Foreskin melanocyte (primary cell): ENCODE measurements at places on chromosomes 2 and 18.

- DNase-seq: no peak
Measured at GRCh38 chr2:62147610-62148301, 48.2 kb upstream of the B3GNT2 start.

DNA sequence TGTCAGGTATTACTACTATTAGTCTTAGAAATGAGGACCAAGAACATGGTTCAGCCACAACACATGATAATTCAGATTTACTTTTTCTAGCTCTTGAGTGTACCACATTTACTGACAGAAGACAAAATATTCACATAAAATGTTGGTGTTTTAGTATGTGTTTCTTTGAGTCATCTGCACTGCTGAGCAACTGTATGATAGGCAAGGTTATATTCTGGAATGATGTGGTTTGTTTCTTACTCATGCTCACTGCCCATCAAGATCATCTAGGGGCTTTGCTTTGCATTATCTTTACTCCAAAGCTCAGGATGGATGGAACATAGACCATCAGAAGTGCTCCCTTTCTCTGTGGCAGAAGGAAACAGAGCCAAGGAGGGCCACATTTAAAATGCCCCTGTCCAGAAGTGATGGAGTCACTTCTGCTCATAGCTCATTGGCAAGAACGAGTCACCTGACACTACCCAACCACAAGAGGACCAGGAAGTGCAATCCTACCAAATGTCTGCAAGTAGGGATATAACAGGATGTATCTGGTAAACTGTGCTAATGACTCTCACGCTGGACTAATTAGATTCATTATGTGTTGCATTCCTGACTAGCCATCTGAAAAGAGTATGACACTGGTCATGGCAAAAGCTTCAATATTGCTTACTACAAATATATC lies 81.5 kb downstream of the DIS3L2 start:
- DNase-seq: no peak

- DNase-seq: no peak
Measured at GRCh38 chr2:225008179-225008856, 34.0 kb downstream of the DOCK10 start.

DNA sequence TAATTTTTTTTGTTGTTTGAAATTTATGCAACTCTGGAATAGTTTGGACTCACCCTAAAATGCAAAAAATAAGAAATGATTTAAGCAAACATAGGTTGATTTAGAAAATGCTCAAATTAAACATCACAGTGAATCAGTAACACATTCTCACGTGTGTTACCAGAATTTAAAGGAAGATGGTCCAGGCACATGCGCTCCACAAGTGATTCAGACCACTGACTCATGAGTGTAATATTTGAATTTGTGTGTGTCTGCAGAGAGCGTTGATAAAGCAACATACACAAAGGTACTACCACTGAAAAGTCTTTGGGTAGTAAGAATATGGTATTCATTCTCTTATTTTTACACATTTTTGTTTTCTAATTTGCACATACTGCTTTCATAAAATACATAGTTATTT lies 7.9 kb downstream of the SS18 start:
- no peak for DNase-seq

DNA sequence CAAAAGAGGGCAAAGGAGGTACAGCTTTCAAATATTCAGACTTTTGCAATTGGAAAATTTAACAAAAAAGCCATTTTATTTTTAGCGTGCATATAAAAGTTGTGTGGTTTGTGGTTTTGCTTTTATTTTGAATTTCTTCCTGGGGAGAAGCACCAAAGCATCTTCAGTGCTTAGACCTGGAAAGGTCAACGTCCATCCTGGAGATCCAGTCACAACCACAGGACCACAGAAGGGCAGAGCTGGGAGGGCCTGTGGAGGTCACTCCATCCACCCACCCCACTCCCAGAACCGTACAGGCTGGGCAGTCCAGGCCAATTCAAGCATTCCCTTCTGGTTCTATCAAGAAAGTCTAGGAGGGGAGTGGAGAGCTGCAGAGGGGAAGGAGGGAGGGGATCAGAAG lies 43.8 kb downstream of the MPHOSPH10 start:
- DNase-seq: peak; percentile 50

DNA sequence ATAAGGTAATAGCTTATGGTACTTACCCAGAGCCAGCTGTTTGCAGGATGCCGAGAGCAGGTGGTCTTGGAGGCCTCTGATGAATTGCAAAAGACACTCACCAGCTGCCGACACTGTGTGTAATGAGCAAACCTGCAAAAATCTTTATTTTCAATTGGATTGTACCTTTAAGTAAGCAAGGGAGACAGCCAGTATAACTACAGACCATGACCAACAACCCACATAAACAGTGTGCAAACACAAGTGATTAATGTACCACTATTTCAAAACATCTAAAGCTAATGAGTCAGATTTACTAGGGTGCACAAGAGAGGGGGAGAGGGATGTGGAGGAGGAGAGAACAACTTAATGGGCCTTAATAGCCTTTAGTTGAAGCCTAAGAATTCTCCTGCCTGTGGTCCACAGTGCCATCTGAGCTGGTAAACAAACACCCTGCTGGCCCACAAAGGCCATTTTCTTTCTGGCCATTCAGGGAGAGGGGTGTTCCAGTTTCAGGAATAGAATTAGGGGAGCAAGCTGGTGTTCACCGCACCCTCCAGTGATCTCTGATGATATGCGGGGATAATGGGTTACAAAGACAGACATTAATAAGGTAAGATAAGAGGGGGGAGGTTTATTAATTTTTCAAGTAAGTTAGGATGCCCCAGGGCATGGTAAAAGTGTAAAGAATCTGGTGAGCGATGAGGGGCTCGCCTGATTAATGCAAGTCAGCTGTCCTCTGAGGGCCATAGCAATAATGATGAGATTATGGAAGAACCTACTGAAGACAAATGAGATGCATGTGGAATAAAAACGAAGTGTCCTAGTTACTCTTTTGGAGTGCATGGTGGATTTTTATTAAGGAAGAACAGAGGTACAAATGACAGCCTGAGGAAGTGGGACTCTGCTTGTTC lies 196.4 kb downstream of the HRH4 start:
- DNase-seq: no peak

GRCh38 chr18:4444306-4444705 lies 10.8 kb downstream of the DLGAP1 start:
- DNase-seq: no peak

DNA sequence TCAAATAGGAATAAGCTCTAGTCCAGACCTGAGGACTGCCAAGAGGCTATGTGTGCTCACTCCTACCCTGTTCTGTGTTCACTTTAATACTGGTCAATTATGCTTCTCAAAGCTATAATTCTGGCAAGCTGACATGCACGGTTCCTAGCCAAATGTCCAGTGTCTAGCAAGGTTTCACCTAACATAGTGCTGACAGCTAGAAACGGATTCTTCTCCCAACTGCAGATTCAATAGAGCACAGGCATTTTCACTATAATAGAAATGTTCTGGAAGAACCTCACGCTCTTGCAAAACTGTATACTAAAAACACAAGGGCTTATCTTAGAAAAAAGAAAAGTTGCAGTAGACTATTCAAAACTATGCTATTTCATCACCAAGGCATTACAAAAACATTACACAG lies 45.1 kb downstream of the HDAC4 start:
- DNase-seq: no peak

DNA sequence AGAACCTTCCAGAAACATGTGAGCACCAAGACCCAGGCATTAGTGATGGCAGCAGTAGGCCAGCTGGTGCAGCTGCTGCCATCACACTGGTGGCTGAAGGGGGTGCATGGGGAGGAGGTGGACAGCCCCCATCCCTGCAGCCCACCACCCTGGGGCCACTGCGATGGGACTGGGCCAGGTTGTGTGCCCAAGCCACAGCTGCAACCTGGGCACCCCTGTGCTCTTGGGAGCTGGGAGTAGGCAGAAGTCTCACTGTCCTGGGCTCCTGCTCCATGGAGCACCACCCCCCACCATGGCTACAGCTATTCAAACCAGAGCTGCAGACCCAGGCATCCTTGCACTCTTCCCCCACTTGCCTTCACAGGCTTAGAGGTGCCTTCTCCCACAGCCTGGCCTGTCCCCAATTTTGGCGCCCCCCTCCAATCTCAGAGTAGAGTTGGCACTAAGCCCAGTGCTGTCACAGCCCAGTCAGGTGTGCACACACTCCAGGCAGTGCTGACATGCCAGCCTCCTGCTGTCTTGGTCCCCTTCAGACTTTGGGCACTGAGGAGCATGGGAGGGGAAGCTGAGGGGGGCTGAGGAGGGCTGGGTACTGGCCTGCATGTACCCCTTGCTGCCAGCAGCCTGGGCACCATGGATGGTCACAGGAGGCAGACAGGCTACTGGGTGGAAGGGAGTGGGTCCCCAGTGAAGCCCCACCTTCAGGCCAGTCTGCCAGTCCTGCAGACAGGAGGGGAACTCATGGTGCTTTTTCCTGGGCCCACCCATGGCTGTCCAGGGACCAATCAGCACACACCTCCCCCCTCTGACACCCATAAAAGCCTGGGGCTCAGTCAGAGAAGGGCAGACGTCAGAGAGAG lies 67.1 kb downstream of the CYP26B1 start:
- DNase-seq: no peak

GRCh38 chr2:30454571-30454970 lies 7.5 kb downstream of the LCLAT1 start:
- no peak for DNase-seq

DNA sequence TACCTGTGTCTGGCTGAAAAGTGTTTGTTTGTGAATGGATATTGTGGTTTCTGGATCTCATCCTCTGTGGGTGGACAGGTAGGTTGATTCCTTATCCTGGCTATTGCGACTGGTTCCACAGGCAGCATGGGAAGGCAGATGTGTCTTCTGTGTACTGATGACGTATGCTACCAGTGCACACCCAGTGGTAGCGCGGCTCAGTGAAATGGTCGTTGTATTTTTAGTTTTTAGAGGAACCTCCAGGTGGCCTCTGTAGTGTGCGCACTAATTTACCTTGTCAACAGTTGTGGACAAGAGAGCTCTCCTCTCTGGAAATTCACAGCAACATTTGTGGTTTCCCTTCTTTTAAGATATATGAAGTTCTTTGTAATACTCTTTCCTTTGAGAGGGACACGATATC lies 52.5 kb downstream of the CCDC74A start:
- no peak for DNase-seq

GRCh38 chr2:54665436-54665856 lies 58.0 kb upstream of the EML6 start:
- peak; percentile 76 for DNase-seq

- DNase-seq: no peak
Measured at GRCh38 chr2:159736048-159736447, 23.7 kb downstream of the MARCHF7 start.

- DNase-seq: no peak
Measured at GRCh38 chr18:76491473-76491775, 3.6 kb downstream of the ZNF516 start.

- no peak for DNase-seq
Measured at GRCh38 chr2:189111063-189111715, 68.4 kb downstream of the COL5A2 start.

DNA sequence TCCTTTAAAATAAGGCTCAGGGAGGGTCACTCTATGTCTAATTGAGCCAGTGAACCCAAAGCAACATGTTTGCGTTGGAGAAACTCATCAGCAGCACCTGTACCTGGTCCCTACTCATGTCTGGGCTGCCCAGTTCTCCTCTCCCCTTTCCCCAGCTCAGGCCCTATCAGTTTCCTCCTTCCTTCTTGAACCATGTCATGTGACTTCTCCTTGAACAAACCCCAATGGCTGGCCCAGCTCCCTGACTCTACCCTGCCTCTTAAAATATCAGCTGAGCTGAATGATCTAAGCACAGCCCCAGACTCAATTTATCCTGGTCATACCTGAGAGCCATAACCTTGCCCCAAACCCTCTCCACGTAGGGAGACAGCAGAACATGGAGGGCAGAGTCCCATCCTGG lies 290.9 kb downstream of the LPIN1 start:
- no peak for DNase-seq
